Upper lobe of left lung (tissue), 6 donors: ENCODE measurements at places on chromosomes 1 and 21. TPM values are rescaled to one million over a fixed set of nuclear protein-coding genes. Genes with fewer than 3 reads are reported as not detected.

The FCAMR gene
- total RNA-seq: not detected

The UMODL1 gene
- total RNA-seq: 1.9 TPM

The TRPM2 gene
- total RNA-seq: 14.0 TPM

The XCL1 gene
- total RNA-seq: 1.2 TPM

The TMOD4 gene
- total RNA-seq: 0.57 TPM

The RNU1-1 gene
- total RNA-seq: under 0.01 TPM

The KCNC4 gene
- total RNA-seq: 7.4 TPM

The ITPKB gene
- 32.4 TPM for total RNA-seq

GRCh38 chr1:228968891-228969606 lies 233.8 kb downstream of the RHOU start:
- no peak for DNase-seq

- DNase-seq: no peak
Measured at GRCh38 chr1:167130829-167131510, 37.1 kb downstream of the STYXL2 start.

DNA sequence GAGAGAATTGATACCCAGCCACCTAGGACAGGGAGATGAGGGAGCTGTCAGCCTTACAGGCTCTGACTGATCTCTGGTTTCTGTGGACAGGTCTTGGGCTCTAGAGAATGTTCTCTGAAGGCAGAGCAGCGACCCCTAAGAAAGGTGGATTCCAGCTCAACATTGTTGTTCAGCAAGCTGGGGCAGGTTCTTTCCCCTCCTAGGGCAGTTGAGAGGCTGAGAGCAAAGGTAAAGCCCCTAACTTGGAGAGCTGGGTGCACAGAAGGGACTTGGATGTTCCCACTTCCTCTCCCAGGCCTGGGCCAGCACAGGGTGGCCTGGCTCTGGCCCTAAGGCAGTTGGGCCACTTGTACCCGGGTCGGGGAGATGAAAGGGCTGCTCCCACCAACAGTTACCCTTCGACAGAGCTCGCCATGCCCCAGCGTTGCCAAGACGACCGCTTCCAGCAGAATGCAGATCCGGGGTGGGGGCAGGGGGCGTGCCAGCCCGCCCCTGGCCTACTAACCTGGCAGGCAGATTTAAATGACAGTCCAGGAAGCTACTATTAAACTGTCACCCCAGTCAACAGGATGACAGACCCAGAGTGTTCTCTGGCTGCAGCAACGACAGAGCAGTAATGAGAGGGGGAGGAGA lies 31.6 kb downstream of the LRP8 start:
- peak; percentile 83 for DNase-seq

DNA sequence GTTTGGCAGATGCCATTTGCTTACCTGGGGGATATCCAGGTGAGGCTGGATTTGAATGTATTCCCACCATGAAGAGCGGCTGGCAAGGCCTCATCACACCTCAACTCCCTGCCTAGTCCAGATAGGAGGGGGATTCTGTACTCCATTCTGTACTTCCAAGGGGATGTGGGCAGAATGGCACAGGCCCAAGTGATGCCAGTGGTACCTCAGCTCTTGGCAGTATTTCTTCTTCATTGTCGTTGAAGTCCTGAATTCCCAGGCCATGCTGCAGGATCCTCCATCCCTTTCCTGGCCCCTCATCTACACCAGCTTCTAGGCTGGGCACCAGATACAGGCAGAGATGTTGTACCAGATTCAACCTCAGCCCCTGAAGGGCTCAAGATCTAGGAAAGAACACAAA lies 47.9 kb downstream of the KLHDC7A start:
- no peak for DNase-seq

- DNase-seq: no peak
Measured at GRCh38 chr1:198830412-198830811, 191.6 kb downstream of the PTPRC start.

DNA sequence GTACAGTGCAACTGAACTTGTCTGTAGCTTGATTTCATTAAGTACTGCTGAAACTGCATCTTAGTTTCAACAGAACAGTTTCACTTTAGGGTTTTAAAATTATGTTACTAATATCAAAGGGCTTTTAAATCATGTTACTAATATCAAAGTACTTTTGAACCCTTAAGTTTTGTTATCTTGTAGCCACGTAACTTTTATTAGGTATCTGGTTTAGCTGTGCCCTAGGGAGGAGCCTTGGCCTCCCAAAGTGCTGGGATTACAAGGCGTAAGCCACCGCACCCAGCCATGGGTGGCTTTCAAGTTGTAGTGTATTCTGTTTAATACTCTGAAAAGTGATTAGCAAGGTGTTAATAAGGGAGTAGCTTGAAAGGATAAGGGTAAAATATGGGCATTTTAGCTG lies 2.0 kb downstream of the KDM4A start:
- DNase-seq: no peak

DNA sequence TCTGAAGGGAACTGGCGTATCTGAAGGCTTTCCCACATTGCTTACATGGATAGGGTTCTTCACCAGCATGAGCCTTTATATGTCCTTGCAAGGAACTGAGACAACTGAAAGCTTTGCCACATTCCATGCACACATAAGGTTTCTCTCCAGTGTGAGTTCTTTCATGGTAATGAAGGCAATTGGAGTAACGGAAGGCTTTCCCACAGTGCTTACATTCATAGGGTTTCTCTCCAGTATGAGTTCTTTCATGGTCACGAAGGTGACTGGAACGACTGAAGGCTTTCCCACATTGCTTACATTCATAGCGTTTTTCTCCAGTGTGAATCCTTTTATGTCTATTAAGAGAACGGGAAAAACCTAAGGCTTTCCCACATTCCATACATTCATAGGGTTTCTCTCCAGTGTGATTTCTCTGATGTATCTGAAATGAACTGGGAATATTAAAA lies 15.0 kb downstream of the ZNF124 start:
- no peak for DNase-seq

GRCh38 chr1:67733681-67734322 lies 48.8 kb downstream of the GADD45A start:
- DNase-seq: no peak

DNA sequence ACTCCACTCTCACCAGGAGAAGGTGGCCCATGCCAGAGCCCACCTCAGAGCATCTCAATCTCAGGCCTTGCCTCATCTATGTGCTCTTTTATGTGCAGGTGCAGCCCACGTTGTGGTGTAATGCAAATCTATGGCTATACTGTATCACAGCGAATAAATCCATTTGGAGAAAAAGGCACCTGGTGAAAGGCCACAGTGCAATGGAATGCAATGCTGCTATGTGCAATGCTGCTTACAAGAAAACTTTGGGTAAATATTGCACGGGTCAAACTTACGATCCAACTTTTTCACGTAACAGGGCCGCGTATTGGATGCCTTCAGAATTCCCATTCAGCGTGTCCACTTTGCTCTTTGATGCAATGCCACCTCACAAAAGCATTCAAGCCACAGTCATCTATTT lies 13.5 kb downstream of the ZBTB18 start:
- no peak for DNase-seq

- no peak for DNase-seq
Measured at GRCh38 chr1:168114845-168115244, 21.9 kb downstream of the GPR161 start.

GRCh38 chr1:184593597-184593996 lies 161.1 kb downstream of the EDEM3 start:
- no peak for DNase-seq

GRCh38 chr21:41435706-41436105 lies 9.7 kb downstream of the MX1 start:
- no peak for DNase-seq

- DNase-seq: no peak
Measured at GRCh38 chr1:7922301-7922700, 18.3 kb downstream of the TNFRSF9 start.

DNA sequence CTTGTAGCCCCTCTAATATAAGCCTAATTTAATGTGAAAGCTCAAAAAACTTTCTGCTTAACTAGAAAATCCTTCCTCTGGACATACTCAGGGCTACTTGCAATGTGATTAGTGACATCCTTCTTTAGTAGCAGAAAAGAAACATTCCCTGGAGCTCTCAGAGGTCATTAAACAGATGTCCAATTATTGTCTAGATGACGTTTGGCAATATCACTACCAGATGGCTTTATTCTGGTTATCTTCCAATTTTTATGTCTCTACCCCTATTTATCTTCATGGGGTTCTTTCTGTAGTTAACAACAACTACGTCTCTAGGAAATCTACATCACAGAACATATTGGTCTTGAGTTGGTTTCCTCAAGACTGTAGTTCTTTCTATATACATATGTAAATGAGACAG lies 44.2 kb downstream of the CTH start:
- DNase-seq: no peak

DNA sequence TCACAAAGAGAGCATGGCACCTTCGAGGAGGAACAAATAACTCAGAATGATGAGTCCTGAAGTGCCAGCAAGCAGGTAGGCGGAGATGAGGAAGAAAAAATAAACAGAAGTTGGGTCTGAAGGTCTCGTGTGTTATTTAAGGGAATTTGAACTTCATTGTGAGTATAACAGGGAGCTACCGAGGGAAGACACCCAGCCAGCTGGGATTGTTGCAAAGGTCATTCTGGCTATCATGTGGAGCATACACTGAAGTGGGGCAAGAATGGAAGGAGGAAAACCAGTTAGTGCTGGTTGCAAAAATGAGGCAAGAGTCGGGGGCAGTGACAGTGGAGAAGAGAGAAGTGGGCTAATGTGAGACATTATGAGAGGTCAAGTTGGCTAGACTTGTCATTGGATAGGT lies 53.6 kb upstream of the RAP1A start:
- no peak for DNase-seq

- DNase-seq: peak; percentile 82
Measured at GRCh38 chr1:207499573-207499972, 3.6 kb downstream of the CR1 start.

- no peak for DNase-seq
Measured at GRCh38 chr21:34075091-34075425, 1.7 kb downstream of the MRPS6 start.

DNA sequence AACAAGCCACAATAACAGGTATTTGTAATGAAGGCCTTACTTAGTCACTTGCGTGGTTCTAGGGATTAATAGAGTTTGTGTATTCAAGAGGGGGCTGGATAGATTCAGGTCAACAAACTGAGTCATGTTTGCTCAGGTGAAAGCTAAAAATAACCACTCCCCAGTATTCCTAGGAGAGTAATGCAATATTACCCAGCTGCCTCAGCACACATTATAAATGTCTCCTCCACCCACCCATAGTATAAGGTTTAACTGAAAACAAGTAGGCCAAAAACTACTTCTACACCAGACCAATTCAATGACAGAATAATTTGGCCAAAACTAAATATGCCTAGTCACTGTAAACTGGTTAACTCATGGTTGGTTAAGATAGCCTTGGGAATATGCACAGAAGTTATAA lies 34.4 kb downstream of the WLS start:
- no peak for DNase-seq
